ENCODE measurements at places on chromosomes 1 and 21.

DNA sequence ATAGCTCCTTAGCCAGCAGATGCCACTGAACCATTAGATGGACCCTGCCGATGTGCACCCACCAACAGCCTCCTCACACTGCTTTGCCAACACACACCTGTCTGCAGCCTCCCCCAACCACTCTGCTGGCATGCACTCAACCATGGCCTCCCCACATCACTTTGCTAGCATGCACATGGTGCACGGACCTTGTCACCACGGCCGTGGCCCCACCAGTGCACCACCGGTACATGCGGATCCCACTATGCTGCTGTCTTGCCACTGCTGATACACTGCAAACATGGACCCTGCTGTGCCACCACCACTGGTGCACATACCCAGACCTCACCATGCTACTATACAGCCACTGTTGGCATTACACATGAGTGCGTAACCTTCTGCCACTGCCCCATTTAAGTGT, 66.1 kb downstream of the HFM1 start:
- DNase-seq, result no peak

DNA sequence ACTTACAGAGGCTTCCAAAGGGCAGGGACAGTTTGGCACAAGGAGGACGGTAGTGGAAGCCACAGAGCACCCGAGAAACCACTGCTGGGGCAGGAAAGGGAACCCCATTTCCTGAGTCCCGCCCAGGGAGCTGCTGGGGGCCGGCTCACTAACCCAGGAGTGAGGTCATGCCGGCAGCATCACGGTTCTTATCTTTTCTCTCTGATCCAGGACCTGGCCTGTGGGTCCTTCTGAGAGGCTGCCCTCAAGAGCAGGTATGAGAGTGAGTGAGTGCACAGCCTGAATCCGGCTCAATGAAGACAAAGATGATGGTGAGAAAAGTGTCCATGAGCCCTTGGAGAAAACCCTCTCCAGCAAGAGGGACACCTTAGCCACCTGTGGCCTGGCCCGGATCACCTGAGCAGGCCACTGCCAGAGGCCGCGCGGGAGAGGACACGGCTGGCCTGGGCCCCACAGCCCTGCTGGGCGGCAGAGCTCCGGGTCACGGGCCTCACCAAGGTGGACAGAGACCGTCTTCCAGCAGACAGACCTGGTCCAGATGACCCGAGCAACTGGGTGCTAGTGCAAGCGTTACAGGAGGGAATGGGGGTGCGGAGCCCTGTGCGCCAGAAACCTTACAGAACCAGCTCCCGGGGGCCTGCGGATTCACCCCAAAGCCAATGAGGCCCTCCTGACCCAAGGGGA, 94.9 kb downstream of the RIPK4 start:
- DNase-seq, result no peak

GRCh38 chr1:172040466-172040865, 199.2 kb downstream of the DNM3 start:
- DNase-seq, result no peak

DNA sequence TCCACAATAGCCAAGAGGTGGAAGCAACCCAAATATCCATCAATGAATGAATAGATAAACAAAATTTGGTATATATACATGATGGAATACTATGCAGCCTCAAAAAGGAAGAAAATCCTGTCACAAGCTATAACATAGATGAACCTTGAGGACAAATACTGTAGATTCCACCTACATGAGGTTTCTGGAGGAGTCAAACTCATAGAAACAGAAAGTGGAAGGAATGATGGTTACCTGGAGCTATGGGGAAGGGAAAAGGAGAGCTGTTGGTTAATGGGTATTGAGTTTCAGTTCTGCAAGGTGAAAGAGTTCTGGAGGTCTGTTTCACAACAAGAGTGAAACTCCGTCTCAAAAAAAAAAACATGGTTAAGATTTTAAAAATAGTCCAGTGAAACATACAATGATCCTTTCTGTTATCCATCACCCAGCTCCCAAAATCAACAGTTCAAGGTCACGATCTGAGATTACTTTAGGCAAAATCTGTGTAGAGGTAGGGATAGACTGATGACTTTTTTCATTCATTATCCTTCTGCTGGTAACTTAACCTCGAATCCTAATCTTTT, 80.8 kb upstream of the HNRNPU start:
- DNase-seq, result no peak

- no peak for DNase-seq
Observed at GRCh38 chr1:8174807-8175206, 143.1 kb upstream of the SLC45A1 start.

DNA sequence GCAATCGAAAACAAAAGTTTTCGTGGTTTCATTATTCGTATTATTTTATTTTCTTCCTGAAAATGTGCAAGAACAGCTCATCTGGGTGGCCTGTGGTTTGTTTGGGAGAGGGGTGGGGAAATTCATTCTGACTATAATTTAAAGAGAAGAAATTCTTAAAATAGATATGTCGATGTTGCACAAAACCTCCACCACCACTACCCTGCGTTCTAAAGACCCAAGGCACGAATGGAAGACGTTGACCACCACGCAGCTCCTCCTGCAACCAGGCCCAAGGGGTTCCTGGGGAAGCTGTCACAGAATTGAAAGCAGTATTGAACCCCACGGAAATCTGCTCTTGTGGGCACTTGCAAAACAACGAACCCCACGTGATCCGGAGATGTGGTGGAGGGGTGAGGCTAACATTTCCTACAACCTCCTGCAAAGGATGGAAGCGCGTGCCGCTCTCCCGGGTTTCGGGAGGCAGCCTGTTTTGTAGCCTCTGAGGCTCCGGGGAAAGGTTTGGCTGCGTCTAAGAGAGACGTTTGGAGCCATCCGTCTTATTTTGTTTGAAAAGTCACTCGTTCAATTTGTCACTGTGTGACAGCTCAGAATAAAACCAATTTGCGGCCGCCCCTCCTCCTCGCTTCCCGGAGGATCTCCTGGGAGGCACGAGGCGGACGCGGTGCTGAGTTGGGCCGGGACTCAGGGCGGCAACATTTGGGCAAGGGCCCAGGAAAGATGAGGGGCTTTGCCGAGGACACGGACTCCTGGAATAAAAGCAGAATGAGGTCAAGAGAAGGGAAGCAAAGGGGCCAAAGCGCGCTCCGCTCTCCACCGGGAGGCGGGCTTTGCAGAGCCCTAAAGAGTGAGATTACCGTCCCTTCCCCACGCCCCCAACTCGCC, 810 bp upstream of the HLX start:
- DNase-seq, result no peak

- DNase-seq, result no peak
Observed at GRCh38 chr1:192805832-192806323, 3.0 kb upstream of the RGS2 start.

DNA sequence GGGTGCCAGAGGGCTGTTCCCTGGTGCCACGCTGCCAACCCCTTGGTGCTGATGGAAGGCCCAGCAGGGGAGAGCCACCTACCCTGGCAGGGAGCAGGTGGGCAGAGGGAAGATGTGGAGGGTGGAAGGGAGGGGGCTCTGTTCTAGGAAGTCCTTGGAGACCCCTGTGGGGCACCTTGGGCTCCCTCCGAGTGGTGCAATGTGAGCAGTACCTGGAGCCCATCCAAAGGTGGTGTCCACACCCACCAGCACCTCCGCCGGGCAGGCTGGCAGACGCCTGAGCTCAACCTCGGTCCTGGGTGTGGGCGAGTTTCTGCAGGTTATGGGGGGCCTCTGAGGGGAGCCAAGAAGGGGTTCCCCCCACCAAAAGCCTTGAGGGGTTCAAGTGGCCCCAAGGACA, 11.3 kb upstream of the DNMT3L start:
- DNase-seq, result no peak

- DNase-seq, result no peak
Observed at GRCh38 chr1:181140891-181141290, 52.4 kb downstream of the IER5 start.

DNA sequence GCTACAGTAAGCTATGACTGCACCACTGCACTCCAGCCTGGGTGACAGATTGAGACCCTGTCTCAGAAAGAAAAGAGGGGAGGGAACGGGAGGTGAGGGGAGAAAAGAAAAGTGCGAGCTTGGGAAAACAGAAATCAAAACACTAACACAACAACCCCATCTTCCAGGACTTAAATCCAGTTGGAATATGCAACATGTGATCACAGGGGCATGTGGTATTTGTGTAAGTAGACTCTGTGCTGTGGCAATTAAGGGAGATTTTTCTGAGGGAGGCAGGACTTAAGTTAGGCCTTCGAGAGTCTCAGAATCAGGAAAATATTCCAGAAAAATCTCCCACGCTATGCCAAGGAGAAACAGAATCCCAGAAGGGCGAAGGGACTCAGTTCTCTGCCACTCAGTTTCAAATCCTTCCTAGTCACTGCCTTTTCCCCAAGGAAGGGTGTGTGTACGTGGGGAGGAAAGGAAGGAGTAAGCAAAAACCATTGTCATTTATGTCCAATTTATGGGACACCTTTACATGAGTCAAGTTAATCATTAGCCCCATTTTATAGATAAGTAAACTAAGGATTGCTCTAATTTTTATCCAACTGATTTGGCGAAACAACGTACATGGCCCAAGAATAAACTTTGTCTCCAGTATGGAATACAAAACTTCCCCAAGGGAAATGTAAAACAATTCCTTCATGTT, 12.3 kb downstream of the ID3 start:
- no peak for DNase-seq

DNA sequence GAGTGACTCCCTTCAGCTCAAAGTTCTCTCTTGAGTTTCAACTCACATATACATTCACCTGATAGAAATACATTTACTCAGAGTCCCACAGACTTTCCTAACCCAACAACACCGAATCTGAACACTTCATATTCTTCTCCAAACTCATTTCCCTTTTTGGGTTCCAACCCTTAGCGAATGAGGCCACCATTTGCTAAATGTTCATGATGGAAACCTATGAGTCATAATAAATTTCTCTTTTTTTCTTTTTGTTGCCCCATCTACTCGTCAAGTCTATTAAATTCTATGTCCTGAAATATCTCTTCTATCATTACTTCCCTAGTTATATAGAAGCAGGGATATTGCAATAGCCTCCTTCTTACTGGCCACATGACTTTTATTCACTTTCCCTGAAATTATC, 100.1 kb downstream of the HLX start:
- no peak for DNase-seq

- no peak for DNase-seq
Observed at GRCh38 chr1:56868761-56869160, 14.2 kb downstream of the C8A start.

- DNase-seq, result peak; percentile 31
Observed at GRCh38 chr1:37989361-37989930, 376 bp downstream of the SF3A3 start.

GRCh38 chr1:93665015-93665414, 16.6 kb downstream of the BCAR3 start:
- no peak for DNase-seq

DNA sequence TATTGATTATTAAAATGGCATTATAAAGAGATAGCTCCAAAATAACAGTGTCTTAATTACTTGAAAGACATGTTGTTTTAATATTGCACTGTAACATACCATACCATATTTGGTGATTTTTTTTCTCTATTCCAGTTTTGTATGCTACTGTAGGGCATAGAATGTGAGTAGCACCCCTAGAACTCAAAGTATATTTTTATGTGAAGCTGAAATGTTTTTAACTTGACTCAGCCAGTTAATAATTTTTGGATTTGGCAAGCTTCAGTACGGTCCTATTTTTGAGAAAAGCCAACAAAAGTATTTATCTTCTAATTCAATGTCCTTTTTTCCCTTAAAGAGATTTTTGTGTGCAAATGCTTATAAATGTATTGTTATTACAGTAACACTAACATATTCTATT, 593.8 kb downstream of the USP25 start:
- DNase-seq, result no peak

GRCh38 chr21:20108976-20109540, 889.2 kb upstream of the NCAM2 start:
- no peak for DNase-seq

DNA sequence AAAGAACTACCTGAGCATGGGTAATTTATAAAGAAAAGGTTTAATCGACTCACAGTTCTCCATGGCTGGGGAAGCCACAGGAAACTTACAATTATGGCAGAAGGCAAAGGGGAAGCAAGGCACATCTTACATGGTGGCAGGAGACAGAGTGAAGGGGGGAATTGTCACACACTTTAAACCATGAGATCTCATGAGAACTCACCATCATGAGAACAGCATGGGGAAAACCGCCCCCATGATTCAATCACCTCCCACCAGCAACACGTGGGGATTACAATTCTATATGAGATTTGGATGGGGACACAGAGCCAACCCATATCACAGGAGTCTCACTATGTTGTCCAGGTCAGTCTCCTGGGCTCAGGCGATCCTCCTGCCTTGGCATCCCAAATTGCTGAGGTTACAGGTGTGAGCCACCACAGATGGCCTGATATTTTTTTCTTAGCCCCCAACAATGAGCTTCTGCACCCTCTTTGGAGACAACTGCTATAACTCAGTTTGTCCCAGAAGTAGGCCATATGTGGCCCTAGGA, 22.5 kb upstream of the MORC3 start:
- no peak for DNase-seq

GRCh38 chr1:59750328-59751003, 64.3 kb upstream of the HOOK1 start:
- DNase-seq, result no peak

DNA sequence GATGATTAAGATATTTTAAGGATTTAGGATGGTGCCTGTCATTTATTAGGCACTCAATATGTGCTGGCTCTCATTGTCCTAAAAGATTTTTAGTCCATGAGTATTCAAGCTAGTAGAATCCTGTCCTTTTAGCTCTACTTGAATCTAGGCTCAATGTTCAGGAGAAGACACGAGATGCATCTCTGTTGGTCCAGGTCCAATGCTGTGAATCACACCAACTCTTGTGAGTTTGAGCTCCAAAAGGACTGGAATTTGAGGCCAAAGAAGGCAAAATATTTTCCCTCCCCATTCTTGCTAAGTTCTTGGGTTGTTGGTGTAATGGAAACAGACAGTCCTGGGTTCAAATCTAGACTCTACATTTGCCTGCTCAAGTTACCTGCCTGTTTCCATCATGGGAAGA, 1.4 kb upstream of the PODN start:
- DNase-seq, result no peak

DNA sequence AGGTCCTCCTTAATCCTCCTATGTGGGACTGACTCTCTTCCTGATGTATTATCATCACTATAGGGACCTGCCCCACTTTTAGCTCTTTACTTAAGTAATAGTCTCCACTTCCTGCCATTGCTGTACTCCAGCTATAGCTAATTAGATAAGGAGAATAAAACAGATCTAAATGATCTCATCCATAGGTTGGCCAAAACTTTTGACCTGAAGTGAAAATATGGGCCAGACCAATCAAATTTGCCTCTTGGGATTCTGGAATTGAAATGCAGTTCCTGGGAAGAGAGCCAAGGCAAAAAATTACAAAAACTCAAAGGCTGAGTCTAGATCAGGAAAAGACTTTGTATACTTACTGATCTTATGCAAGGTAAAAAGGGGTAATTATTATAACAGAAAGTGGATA, 36.1 kb upstream of the PDE4B start:
- DNase-seq, result no peak

DNA sequence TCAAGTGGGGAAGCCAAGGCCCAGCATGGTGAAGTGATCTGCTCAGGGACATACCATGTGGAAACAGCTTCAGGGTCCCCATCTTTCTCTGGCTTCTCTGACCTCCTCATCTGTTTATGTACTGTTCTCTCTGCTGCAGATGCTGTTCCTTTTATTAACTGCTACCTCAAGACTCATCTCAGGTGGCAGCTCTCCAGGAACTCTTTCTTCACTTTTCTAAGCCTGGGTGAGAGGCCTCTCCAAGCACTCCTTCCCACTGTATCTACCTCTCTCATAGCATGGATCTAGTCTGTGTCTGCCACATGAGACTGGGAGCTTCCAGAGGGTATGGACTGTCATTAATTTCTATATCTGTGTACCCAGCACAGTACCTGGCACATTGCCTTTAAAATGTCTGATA, 73.4 kb upstream of the PPM1J start:
- DNase-seq, result no peak

- DNase-seq, result no peak
Observed at GRCh38 chr1:89715677-89716076, 82.8 kb downstream of the LRRC8C start.

All from activated CD4-positive, alpha-beta T cell treated with anti-CD3 and anti-CD28 coated beads, Interleukin-2, amount 50 U/mL, for 24 hours (primary cell).